ENCODE measurements at places on chromosomes 5 and 9. TPM values are rescaled to one million over a fixed set of nuclear protein-coding genes. Genes with fewer than 3 reads are reported as not detected.

DNA sequence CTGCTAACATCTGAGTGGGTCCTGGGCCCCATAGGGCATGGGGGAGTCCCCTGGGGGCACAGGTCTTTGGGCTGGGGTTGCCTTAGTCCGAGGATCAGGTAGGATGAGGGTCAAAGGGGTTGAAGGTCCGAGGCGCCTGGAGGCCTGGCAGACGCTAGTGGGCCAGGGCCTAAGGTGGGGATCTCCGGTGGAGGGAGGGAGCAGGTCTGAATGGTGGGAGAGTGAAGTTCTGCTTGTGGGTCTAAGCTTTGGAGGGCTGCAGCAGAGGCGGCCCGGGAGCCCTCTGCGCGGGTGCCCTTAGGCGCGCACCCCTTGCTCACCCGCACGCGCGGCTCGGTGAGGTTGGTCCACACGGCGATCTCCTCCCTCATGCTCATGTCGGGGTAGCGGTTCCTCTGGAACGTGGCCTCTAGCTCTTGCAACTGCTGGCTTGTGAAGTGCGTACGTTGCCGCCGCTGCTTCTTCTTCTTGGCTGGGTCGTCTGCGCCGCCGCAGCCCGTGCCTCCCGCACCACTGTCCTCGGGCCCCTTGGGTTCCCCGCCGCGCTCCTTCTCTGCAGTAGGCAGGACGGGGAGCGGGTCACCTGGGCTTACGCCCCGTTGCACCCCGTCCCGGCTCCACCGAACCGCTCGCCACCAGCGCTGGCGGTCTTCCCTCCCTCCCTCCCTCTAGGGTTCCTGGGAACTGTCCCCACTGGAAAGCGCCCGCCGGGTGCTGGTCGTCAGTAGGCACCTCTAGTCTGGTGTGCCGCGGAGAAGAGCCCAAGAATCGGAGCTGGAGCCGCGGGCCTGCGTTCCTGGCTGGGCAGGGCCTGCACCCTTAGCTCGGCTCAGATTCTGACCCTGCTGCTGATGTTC, 2.8 kb downstream of the PITX1 start:
- no peak for DNase-seq

DNA sequence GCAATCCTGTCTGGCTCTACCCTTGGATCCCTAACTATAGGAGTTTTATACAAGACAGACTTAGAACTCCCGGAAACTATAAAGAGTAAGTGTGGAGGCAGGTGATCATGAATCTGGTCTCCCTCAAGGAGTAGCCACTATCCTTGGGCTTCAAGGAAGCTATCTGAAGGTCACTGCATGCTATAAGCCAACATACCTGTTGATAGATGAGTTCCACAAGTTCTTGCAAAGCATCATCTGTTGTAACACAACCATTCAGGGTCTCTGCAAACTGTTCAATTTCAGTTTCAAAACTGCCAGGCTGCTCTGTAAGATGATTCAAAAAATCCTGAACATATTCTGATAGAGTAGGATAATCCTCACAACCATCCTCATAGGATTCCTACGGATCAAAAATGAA, 9.3 kb downstream of the PAIP1 start:
- DNase-seq: no peak

GRCh38 chr9:125494653-125494915, 212.4 kb downstream of the MAPKAP1 start:
- DNase-seq: no peak

- DNase-seq: no peak
Measured at GRCh38 chr9:27460226-27461023, 63.7 kb upstream of the IFNK start.

- DNase-seq: no peak
Measured at GRCh38 chr5:154858972-154859871, 795 bp downstream of the CNOT8 start.

Gene PCDHB12
- not detected for total RNA-seq

Gene CCDC183
- 2.5 TPM for total RNA-seq

Gene SPTAN1
- 446 TPM for total RNA-seq

Gene PCDHB2
- not detected for total RNA-seq
